ENCODE measurements at places on chromosomes 11 and 22. TPM values are rescaled to one million over a fixed set of nuclear protein-coding genes. Genes with fewer than 3 reads are reported as not detected.

Gene FSHB
- not detected for total RNA-seq

Gene NDUFS8
- total RNA-seq: 183 TPM

Gene LINC01488
- total RNA-seq: not detected

Gene TEF
- total RNA-seq: 7.1 TPM

Gene BIK
- not detected for total RNA-seq
